Memory B cell (primary cell): ENCODE measurements at places on chromosomes 3 and 15.

DNA sequence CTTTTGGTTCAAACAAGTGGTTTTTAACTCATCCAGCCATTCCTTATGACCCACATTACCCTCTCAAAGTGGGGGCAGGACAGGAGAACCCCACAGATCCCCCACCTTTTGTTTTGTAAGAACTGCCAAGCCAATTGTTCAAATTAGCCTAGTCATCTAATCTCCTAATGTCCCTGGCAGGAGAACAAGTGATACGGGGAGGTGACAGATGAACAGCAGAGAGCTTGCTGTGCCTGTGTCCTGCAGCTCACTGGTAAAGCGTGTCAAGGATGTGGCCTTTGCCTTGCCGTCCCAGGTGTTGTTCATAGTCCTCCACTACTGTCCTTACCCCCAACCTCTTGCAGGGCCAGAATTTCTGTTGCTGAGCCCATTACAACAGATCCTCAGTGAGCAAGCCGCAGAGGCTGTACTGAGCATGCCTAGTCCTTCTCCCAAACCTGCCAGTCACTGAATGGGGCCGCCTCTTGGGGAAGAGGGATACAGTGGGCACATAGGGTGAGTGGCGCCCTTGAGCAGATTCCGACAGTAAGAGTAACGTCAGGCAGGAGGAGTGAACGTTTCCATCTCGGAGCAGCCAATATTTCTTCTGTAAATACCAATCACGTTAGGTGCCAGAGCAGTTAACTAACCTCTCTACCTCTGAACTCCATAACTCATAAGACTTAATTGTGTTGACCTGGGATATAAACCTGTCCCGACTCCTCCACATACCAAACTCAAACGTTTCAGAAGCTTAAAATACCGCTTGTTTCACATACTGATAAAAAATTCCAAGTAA is 87.4 kb downstream of the ITPR1 start:
- DNase-seq: no peak

- no peak for DNase-seq
Observed at GRCh38 chr3:193262707-193263106, 21.7 kb downstream of the PLAAT1 start.

DNA sequence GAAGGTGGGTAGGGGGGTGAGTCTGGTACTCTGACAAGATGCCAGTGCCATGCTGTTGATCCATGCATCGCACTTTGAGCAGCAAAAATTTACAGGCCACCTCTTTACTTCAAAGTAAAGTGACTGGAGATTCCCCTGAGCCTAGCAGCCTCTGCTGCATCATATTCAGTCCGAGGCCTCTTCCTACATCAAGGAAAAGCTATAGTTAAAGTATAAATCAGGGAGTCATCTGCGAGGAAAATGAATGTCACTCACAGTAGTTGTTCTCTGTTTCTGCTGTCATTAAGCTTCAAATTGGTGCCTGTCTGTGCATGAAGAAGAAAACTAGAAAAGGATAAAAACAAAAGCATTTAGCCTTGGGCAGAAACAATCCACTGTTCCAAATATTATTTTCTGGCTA is 706.2 kb downstream of the TBL1XR1 start:
- no peak for DNase-seq

GRCh38 chr15:89785774-89786140 is 9.6 kb downstream of the MESP2 start:
- no peak for DNase-seq

DNA sequence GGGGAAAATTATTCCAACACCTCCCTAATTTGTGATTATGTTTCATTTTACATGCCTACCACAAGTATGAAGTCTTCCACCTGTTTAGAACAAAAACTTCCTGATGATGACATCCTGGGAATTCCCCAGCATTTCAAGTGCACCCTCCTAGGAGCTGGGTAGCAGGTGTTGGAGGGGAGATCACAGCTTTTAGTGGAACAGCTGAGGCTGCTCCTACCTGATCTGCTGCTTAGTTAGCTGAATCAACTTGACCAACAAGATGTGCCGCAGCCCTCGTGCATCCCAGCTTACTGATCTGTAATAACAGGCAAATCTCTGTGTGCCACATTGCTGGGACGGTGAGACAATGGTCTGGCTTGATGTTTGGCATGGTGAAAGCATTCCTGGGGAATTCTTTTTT is 29.7 kb downstream of the TRAK1 start:
- DNase-seq: no peak

GRCh38 chr3:33833408-33834095 is 35.1 kb downstream of the PDCD6IP start:
- no peak for DNase-seq

GRCh38 chr3:187900993-187901755 is 155.9 kb upstream of the BCL6 start:
- no peak for DNase-seq

GRCh38 chr15:52338058-52338457 is 42.5 kb upstream of the MYO5C start:
- DNase-seq: no peak

DNA sequence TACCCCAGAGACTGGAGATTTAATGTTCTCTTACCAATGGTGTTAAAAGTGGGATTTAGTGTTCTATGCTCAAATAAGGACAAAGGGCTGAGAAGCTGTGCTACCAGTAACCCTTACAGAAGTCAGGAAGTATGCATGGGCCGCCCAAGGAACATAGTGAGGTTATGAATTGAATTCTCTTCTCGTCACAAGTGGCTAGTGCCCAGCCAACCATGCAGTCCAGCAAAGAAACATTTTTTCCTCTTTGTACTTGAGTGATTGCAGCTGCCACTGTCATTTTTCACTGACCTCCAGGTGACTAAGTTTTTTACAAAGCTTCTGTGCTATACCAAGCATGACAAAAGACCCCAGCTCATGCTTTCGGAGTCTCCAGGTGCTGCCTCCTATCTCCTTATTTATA is 110.6 kb upstream of the DCBLD2 start:
- no peak for DNase-seq

- no peak for DNase-seq
Observed at GRCh38 chr3:105040026-105040622, 326.6 kb upstream of the ALCAM start.
